ENCODE measurements at places on chromosomes 7 and 10.

GRCh38 chr7:103632005-103632639, 186.1 kb upstream of the SLC26A5 start:
- no peak for DNase-seq

DNA sequence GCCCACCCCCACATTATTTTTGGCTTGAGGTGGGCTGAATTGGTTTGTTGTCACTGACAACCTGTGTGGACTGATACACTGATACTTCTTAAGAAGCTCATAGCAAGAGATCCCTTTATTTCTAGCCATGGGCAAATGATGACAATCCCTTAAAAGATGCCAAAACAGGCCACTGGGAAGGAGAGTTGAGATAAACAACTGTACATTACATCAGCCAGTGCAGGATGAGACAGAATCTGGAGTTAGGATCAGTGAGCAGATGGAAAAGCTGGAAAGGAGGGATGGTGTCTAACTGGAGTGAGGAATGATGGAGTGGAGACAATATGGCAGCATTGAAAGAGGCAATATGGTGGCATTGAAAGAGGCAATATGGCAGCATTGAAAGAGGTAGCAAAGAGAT, 195.9 kb upstream of the LYZL2 start:
- no peak for DNase-seq

GRCh38 chr7:117669818-117670217, 190.0 kb downstream of the CFTR start:
- DNase-seq: no peak

DNA sequence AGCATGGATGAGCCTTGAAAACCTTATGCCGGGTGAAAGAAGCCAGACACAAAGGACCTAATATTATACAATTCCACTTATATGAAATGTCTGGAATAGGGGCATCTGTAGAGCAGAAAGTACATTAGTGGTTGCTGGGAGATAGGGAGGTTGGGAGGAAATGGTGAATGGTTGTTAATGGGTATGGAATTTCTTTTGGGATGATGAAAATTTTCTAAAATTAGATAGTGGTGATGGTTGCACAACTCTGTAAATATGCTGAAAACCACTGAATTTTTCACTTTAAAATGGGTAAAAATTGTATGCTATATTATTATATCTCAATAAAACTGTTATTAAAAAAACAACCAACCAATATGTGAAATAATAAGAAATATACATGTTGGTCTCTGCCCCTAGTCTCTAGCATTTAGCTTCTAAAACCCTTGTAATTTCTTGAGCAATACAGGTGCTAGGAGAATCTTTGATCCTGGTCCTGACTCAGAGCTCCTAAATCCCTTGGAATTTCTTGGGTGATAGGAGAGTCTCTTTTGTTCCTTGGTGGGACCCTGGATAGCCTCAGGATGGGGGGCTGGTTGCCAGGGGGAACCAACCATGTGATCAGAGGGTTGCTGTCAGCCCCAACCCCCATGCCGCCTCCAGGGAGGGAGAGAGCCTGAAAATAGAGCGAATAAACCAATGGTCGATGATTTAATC, 64.0 kb downstream of the TACR2 start:
- DNase-seq: no peak

Measured in esophagus squamous epithelium (tissue), 5 donors.